PC-3 (cell line): ENCODE measurements at places on chromosomes 1 and 21. TPM values are rescaled to one million over a fixed set of nuclear protein-coding genes. Genes with fewer than 3 reads are reported as not detected.
A peak's percentile ranks its signal among the peaks of the same experiment; 100 is the strongest.

GRCh38 chr1:51421964-51422363, 91.6 kb upstream of the TTC39A start:
- peak; percentile 54 for DNase-seq

Gene TMEM240
- total RNA-seq = 0.87 and 2.0 TPM in 2 replicates

DNA sequence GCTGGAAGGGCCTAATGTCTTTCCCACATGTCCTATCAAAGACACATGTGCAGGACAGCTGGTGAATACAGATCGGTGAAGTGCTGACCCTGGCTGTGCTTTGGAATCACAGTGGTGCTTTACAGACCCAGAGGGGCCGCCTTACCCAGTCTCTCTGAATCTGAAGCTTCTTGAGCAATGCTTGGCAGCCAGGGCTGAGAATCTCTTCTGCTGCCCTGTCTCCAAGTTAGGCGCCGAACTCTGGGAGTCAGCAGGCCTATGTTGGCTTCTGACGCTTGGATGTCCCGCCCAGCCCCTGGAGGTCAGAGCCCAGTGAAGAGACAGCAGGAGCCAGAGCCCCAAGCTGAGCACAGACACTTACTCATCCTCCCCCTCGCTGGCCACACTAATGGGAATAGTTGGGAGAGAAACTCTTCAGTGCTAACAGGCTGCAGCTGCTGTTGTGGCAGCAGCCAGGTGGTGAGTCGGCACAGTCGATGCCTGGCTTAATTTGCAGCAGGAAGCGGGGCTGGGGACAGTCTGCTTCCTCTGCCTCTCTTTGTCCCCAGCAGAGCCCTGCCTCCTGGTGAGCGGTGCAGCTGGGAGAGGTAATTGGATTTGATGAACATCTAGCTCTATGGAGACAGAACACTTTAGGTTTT, 68.1 kb downstream of the URB2 start:
- DNase-seq = no peak

- no peak for DNase-seq
Observed at GRCh38 chr1:230906226-230906625, 37.9 kb upstream of the C1orf198 start.

- DNase-seq = peak; percentile 93
Observed at GRCh38 chr1:43763497-43763973, 56.2 kb downstream of the ST3GAL3 start.

- DNase-seq = no peak
Observed at GRCh38 chr21:38879912-38880576, 74.3 kb downstream of the ETS2 start.

DNA sequence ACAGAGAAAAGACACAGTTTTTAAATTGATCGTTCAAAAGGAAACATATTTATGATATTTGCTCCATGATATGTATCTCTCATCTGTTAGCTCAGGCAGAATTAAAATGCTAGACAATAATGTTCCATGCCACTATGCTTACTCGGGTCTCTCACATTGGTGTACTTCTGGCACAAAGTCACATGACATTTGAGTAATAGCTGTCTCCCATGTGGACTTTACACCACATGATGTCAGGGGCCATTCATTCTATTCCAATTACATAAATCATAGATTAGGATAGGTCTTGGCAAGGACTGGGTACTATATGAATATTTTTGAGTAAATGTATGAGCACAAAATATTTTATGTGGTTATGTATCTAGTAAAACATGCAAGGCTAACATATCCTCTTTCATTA, 648.4 kb downstream of the PLA2G4A start:
- peak; percentile 23 for DNase-seq

GRCh38 chr21:44414291-44415072, 40.8 kb upstream of the LRRC3 start:
- no peak for DNase-seq

Gene OR2T33
- total RNA-seq = 0.18 TPM in 1 of 2 replicates, not detected in the other

DNA sequence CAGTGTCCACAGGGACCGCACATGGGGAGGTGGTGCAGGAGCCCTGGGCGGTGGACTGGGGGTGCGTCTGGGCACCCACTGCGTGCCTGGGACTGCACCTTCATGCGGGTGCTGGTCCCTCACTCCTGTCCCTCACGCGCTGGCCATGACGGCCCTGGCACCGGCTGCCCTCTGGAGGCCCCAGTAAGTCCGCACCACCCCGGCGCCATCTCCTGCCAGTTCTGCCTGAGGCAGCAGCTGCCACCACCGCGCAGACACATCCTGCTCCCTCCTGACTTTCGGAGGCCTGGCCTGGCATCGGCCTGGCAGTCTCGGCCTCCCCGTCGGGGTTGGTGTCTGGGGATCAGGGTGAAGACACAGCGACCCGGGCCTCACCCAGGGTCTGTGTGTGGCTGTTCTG, 64.8 kb downstream of the MORN1 start:
- DNase-seq = no peak

Gene TNFRSF4
- 0.11 and 0.17 TPM in 2 replicates for total RNA-seq

Gene KCNA2
- total RNA-seq = not detected in 2 replicates

GRCh38 chr1:51282605-51283004, 46.5 kb downstream of the RNF11 start:
- no peak for DNase-seq

DNA sequence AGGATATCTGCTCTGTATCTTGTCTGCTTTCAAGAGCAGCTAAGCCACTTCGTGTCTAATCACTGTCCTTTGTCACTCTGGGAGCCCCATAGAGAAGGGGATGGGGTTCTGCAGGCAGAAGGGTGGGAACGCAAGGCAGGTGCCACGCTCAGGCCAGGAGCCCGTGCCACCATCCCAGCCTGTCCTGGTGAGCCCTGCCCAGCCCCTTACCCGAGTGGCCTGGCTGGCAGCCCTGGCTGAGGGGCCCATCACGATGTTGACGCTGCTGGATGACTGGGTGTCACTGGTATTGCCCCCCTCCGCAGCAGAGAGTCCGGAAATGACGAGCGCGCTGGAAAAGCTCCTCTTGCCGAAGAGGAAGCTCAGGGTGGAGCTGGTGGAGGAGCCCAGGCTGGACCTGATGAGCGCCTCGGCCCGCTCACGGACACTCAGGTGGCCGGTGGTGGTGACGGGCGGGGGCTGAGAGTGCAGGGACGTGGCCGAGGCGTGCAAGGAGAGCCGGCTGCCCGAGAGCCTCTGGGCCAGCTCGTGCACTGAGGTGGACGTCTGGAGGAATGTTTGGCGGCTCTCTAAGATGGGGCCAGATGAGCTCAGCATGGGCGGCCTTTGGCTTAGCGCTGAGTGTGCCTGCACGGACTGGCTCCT, 35.6 kb downstream of the NTPCR start:
- no peak for DNase-seq

Gene LDLRAD2
- not detected in 2 replicates for total RNA-seq

DNA sequence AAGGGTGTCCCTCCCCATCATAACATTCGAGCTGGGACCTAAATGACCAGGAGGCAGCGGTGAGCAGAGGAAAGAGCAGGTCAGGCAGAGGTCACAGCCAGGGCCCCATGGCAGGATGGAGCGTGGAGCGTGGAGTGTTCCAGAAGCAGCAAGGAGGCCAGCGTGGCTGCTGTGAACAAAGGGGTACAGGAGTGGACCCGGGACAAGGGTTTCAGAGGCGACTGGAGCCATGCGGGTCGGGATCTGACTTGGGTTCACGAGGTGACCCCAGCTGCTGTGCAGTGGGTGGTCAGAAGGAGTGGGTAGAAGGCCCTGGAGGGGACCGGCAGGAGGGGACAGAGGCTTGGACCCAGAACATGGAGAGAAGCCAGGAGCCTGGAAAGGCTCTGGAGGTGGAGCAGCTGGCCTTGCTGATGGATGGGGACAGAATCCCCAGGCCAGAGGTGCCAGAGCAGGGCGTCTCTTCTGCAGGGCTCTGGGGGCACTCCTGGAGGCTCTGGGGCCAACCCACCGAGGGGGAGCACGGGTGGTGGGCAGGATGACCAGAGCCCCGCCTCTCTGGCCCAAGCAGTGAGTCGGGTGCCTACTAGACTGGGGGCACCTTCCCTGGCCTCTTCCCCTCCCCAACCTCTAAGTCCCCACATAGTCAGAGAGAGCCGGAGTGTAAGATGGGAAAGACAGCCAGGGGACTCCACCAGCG, 2.3 kb downstream of the CHD5 start:
- no peak for DNase-seq

DNA sequence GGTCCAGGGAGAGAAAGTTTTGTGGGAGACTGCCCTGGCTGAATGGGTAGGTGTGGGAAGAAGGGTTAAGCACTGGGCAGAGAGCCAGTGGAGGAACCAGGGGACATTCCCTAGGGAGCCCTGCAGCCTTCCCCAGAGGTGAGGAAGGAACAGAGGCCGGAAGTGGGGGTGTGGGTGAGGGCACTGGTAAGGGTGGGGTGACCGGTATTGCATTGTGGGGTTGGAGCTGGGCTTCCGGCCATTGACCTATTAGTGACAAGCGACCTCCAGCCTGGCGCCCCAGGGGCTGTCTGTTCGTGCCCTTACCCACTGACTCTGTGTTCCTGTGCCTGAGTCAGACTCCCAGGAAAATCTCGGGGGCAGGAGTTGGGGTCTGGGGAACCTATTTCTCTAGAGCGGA, 3.5 kb upstream of the TSPAN1 start:
- peak; percentile 21 for DNase-seq

- peak; percentile 2 for DNase-seq
Observed at GRCh38 chr1:182430263-182431068, 19.5 kb upstream of the RGSL1 start.

DNA sequence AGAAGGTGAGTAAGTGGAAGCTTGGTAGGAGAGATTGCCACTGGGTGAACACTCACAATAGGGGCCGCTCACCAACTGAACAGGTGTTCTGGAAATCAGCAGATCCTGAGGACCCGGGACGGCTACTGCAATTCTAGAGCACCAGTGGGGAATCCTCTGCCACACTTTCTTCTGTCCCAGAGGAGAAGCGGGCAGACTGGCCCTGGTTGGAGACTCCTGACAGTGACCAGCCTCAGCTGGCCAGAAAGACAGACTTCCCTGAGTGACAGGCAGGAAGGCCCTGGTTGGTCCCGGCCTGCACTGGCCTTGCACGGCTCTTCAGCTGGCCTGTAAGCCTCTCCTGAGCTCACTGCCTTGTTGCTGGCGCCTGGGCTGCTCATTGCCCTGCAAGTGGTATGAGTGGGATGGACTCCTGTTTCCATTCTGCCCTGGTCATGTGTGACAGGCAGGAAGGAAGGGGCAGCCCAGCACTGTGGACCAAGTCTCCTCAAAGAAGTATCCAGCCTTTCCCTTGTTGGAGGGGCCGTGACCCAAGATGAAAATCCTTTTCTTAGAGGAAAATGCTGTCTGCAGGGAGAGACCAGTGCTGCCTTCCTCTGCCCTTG, 34.5 kb downstream of the MAN1C1 start:
- DNase-seq = no peak

DNA sequence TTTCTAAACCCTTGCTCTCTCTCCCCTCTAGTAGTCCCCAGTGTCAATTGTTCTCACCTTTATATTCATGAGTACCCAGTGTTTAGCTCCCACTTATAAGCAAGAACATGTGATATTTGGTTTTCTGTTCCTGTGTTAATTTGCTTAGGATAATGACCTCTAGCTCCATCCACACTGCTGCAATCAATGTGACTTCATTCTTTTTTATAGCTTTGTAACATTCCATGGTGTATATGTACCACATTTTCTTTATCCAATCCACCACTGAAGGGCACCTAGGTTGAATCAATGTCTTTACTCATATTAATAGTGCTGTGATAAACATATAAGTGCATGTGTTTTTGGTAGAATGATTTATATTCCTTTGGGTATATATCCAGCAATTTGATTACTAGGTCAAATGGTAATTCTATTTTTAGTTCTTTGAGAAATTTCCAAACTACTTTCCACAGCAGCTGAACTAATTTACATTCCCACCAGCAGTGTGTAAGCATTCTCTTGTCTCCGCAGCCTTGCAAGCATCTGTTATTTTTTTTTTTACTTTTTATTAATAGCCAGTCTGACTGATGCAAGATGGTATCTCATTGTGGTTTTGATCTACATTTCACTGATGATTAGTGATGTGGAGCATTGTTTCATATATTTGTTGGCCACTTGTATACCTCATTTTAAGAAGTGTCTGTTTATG, 277.8 kb downstream of the LTN1 start:
- DNase-seq = no peak

GRCh38 chr1:9294910-9295636, 2.4 kb downstream of the SPSB1 start:
- peak; percentile 31 for DNase-seq

GRCh38 chr21:43637530-43638158, 21.6 kb downstream of the HSF2BP start:
- DNase-seq = no peak

Gene IFI6
- 15.7 and 16.5 TPM in 2 replicates for total RNA-seq

- DNase-seq = no peak
Observed at GRCh38 chr1:234940841-234941240, 187.8 kb downstream of the TOMM20 start.

DNA sequence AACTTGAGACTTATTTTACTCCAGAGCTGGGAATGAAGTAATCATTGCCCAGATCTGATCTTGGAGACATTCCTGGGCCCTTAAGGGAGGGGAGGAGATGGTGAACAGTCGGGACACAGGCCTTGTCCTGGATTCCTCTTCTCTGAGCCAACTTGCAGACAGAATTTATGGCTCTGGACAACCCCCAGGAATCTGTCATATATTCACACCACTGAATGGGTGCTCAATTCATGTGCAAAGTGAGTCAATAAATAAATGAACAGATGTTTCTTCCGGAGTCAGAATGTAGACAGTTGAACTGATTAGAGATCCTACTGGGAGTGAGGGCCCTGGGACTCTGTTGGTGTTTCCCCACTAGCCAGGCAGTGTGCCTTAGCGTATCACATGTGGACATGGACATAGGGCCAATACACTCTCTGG, 2.6 kb downstream of the TUFT1 start:
- DNase-seq = peak; percentile 84

DNA sequence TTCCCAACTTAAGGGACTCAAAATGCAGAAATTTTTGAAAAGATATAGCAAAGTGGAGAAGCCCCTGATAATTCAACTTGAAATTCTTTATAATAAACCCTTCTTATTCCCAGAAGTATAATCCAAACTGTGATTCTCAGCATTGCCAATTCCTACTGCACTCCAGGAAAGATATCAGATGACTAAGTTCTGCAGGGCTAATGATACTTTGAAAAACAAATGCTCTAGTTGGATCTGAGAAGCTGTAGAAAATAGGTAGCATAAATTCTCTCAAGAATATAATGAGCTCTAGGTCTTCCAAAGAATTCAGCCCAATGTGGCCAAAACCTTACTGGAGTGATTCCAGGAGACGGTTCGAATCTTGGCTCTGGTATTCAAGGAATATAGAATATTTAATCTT, 294.0 kb upstream of the PTBP2 start:
- no peak for DNase-seq
